ENCODE measurements at places on chromosomes 2 and 18.

DNA sequence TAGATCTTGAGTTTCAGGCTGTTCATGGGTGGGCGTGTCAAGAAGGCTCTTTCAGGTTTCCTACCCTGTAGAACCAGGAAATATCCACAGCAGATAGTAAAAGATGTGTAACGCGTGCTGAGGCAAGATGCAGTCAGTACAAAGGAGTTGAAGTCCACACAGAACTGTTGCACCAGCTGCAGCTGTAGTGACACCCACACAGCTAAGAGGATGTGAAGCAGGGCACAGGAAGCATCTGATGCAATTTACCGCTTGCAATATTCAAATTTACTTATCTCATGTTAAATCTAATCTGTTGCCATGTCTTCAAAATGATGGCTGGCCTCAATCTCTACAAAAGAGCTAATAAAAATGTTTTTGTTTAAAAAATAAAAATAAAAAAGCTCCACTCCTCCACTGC is 132.8 kb downstream of the ARHGAP15 start:
- no peak for DNase-seq

GRCh38 chr2:24830786-24831185 is 37.6 kb downstream of the CENPO start:
- no peak for DNase-seq

DNA sequence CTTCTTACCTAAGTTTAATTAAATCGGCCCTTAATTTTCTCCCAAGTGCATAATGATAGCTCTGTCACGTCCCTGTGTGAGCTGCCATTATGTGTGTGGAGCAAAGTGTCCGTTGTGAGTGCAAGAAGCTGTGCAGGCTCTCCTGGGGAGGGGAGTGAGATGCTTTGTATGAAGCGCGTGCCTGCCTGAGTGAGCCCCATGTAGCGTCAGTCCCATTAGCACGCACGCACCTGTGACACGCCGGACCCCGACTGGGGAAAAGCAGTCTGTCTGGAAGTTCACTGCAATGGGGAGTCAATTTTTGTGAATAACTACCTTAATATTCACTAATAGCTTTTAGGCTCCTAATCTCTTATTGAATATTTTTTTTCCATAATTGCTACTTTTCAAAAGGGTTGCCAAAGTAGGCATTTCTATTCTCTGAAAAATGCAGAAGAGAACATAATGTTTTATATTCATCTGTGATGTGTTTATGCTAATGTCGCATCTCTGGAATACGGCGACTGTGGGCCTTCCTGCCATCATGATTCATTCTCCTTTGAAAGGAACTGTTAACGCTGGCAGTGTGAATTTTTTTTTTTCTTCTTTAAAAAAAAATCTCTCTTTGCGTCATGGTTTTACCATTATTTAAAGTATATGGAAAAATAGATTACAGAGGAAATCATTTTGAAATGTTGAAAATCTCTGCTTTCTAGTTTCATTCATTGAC is 157.7 kb downstream of the COL4A4 start:
- DNase-seq = peak; percentile 55

DNA sequence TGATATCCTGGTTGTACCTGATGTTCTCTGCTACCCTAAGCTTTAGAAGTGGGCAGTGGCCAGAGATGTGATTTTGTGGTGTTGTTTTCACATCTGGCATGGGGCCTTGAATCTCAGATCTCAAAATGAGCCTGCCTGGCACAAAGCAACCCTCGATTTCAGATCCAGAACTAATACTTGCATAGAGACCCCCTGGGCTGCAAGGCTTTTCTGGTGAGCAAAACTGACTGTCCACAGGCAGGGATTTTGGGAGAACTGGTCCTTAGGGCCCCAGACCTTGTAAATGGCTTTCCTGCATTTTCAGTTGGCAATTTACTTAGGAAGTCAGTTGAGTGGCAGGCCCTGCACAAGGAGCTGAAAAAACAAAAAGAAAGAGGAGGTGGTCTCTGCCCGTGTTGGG is 265.3 kb downstream of the MYCN start:
- no peak for DNase-seq

DNA sequence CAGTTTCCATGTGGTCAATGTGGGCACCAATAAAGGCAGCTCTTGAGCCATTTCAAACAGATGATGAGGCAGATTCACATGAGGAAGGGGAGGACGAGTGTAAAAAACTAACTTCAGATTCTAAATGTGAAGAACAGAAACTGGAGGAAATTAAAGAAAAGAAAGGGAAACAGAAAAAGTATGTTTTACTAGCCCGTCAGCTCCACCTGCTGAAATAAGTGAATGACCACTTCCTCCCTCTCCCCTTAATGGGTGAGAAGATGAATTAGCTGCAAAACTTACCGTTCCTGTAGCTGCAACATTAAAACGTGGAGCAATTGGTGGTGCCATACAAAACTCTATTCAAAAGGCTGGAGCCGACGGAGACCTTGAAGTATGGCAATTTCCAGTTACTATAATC is 203.5 kb downstream of the UXS1 start:
- no peak for DNase-seq

GRCh38 chr2:179239195-179239594 is 25.4 kb downstream of the SESTD1 start:
- DNase-seq = no peak

GRCh38 chr2:177573120-177573519 is 180.5 kb downstream of the AGPS start:
- DNase-seq = no peak

DNA sequence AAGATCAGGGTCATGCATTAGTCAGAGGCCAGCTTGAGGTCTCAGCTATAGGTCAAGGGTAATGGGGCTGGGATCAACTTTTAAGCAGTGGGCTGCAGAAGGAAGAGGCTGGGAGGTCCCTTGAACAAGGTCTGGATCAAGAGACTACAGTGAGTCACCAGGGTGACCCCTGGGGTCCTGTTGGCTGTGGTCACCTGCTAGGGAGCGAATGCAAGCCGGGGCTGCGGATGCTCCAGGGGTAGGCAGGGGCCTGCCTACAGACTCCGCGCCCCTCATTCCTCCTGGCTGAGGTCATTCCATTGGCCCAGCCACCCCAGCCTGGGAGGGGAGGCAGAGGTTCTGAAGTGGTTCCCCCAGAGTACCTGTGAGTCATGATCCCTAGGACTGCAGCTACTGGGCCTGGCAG is 110.4 kb downstream of the CYP26B1 start:
- DNase-seq = no peak

DNA sequence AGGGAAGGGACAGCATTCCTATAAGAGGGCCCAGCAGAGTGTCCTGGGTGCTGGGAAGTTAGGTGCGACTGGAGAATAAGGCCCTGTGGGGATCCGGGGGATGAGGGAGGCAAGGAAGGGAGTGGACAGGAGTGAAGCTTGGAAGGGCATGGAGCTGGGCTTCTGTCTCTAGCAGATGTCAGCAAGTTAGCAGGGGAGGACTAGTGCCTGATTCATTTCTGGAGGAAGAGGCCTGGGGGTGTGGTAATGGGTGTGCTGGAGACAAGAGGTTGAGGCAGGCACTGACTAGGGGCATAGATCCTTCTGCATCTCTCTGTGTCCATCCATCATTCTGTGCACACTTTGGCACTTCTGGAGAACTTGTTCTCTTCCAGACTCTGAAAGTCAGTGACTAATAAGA is 134.7 kb downstream of the ACOXL start:
- DNase-seq = no peak

DNA sequence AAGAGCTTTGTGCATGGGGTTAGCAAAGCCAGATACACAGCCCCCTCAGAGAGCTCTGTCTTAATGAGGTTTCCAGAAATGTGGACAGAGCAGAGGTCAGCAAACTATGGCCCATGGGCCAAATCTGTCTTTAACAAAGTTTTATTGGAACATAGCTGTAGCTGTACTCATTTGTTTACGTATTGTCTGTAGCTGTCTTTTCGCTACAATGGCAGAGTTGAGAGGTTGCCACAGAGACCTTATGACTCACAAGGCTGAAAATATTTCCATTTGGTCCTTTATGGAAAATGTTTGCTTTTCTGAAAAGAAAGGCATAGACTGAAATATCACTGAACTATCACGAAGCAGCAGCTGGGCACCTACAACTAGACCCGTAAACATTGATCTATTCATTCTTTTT is 841.8 kb downstream of the SLC4A3 start:
- DNase-seq = no peak

DNA sequence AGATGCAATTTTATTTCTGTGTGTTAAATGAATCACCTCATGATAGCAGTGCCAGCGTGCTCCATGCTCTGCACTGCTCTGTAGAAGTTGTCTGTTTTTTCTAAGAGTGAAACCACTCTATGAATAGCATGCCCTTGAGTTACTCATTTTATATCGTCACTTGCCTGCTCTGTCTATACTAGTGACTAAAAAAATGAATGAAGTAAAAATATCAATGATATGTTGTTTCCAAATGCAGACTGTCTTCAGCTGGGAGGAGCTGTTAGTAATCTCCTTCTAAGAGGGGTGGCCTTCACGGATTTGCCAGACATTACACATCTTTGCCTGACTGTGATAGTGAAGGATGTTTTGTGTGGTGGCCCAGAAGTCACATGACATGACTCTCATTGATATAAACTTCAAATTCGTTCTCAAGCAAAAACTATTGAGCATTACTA is 852.1 kb downstream of the CNTNAP5 start:
- no peak for DNase-seq

DNA sequence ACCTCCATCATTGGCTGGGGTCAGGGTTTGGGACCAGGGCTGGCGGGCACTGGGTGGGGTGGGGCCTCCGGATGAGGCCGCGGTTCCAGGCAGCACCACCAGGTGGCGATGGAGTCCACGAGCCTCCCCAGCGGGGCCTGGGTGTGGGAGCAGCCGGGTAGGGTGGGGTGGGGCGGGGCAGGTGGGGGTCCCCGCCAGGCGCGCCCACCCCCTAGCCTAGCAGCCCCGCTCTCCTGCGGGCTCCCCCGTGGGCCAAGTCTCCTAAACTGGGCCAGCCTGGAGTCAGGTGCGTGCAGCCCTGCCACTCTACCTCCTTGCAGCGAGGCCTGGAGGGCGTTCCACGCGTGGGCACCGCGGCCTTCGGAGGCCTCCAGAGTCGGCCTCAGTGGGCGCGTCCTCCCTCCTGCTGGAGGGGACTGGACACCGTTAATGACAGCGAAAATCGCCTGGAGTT is 187.5 kb downstream of the TWIST2 start:
- peak; percentile 49 for DNase-seq

DNA sequence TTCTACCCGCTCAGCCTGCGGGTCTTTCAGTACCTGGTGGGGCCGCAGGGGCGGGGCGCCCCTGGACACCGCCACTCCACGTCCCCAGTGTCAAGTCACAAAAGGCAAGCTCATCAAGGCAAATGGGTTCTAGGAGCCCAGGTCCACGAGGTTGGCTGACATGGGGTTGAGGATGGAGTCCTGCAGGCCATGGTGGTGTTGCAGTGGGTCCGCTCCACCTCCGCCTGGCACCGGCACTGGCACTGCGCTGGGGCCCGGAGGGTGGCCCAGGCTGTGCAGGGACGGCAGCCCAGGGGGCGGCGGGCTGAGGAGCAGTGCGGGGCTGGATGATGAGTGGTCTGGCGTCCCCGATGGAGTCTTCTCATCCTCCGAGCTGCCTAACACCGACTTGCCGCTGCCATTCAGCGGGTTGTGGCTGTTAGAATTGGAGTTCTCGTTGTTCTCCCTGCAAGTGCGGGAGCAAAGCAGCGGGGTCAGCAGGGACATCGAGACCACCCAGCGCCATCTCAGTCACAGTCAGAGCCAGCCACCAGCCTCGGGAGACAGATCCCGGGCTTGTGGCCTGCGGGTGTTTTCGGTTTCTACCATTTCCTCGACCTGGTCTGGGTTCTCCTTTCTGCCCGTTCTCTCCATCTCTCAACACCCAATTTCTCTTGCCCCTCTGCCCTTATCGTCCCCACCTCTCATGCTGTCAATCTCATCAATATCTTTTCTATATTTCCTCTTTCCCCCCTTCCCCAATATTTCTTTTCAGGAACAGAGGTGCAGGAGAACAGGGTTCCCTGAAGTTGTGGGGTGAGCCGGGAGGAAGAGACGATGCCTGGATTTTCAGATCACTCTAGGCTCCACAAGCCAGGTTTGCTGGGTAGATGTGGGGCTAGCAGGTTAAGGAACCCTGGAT is 3.0 kb downstream of the SIX2 start:
- DNase-seq = no peak

GRCh38 chr18:35050028-35050546 is 8.9 kb downstream of the MAPRE2 start:
- DNase-seq = no peak

GRCh38 chr18:66105016-66105415 is 354.2 kb downstream of the CDH7 start:
- peak; percentile 21 for DNase-seq

GRCh38 chr2:197710424-197711042 is 5.4 kb downstream of the MARS2 start:
- DNase-seq = no peak

- DNase-seq = peak; percentile 87
Measured at GRCh38 chr18:9614401-9615279, at the start of gene PPP4R1. Gene PPP4R1 (minus strand): TSS chr18:9614559. CDS start chr18:9614484, 75 bp downstream.

- no peak for DNase-seq
Measured at GRCh38 chr2:204152616-204153015, 216.1 kb downstream of the ICOS start.

DNA sequence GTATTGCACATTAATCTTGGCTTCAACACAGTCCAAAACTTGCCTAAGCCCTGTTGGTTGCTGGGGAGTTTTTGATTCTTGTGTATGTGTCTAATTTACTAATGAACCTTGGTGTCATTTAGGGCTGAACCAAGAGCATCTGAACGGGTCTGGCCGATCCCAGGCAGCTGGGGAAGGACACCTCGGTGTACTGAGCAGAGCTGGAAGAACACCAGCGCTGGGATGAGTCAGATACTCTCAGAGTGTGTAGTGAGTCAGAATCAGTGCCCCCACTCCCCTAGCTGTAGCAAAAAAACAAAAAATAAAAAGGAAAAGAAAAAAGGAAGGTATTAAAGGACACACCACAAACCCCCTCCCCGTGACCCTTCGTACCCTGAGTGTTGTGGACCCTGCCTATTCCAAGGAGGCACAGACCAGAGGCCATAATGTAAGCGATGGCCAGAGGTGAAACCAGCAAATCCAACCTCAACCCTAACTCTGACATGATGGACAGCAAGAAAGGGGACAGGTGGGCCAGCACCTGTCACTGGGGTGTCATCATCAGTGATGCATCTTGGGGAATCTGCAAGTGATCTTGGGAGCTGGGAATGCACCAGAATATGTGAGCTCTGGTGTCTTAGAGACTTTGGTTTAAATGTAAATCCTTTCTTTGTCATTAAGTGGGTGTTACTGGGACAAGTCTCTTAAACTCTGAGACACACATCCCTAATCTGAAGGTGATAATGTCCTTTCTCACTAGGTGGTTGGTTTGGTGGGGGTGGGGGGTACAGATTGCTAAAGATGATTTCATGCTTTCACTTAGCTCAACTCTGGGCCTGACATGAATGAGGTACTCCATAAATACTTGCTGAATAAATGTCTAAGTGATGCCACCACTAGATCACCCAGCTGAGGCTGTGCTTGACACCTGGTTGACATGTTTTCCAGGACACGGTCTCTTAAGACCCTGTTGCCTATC is 34.2 kb upstream of the NCOA1 start:
- no peak for DNase-seq

DNA sequence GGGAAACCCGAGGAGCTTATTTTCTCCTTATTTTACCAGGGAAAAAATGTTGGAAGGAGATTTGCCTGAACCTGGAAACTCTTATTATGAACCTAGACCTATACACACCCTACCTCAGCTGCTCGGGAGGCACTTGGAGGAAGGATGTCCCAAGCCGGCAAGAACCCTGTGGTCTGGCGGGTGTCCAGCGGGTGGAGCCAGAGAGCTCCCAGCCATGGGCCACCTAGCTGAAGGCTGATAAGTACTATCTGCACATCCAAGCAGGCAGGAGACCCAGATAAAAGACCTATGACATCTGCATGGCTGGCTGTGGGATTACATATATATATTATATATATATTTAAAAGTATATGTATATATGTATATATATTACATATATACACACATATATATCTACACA is 1.1 kb upstream of the SLC14A1 start:
- DNase-seq = no peak

- no peak for DNase-seq
Measured at GRCh38 chr2:53739032-53739431, 28.6 kb upstream of the CHAC2 start.

Measured in brain (organoid and tissue), 16 donors.